ENCODE measurements at places on chromosomes 12 and 14.

DNA sequence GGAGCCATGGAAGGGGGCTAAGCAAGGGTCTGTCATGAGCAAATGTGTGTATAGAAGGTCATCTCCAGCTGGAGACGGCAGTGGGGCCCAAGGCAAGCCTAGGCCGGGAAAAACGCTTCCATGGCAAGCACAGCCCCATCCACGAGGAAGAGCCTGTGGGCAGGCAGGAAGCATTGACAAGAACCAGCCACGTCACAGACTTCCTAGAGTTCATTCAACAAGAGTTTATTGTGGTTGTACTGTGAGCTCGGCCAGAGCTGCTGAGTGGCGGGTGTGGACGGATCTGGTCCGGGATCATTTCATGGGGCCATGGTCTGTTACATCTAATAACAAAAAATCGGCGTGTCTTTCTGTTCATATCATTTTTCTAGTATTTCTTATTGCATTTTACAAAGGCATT, 311.7 kb downstream of the TMEM121 start:
- DNase-seq, result no peak

DNA sequence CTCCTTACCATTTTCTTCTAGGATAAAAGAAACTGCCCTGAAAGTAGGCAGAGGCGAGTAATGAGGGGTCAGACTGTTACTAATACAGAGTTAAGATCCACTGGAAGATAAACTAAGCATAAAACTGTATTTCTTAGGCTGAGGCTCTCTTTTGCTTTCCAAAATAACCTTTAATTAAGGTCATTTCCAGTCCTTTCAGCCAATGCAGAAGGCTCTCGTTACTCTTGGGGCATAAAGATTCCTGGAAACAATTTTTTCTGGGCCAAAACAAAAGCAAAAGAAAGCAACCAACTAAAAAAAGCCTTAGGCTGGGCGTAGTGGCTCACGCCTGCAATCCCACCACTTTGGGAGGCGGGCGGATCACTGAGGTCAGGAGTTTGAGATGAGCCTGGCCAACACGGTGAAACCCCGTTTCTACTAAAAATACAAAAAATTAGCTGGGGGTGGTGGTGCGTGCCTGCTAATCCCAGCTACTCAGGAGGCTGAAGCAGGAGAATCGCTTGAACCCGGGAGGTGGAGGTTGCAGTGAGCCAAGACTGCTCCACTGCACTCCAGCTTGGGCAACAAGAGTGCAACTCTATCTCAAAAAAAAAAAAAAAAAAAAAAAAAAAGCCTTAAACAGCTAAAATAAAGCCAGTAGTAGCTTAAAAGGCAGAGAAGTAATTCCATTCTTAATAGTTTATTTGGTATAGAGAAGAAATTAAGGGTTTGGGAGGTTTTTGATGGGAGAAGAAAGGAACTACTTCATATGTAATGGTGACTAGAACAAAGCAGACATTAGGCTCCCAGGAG, 68.9 kb upstream of the STAC3 start:
- no peak for DNase-seq

GRCh38 chr12:88549929-88550328, 30.3 kb downstream of the KITLG start:
- DNase-seq, result no peak

DNA sequence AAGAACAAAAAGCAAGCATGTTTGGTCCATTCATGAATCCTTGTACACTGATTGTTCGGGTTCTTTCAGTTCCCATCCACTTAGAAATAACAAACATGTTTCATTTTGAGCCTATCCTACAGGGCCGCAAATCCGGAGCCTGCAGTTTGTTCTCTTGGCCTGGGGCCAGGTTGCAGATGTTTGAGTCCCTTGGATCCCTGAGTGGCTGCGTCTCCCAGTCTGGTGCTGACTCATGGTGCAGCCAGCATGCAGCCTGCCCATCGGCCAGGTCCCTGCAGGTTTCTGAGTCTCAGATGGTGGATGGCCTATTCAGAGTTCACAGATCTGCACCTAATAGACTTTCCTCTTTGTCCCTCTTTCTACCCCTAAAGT, 1.9 kb upstream of the DYNC1H1 start:
- no peak for DNase-seq

GRCh38 chr14:50027816-50028215, 88.6 kb downstream of the VCPKMT start:
- DNase-seq, result no peak

DNA sequence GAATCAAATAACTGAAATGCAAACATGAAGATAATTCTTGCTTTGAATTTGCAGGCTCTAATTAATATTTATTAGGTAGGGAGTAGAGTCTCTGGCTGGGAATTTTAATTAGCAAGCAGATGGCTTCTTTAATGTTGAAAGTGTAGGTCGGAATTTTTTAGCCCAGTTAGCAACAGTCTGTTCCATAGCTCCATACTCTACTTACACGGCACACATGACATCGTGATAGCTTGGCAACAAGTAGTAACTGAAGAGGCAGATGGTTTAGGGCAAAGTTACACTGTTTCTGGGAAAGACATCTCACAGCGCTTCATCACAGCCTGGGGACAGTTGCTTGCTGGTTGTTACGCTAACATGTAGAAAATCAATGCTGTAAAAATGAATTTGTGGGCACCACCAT, 710.7 kb downstream of the GALC start:
- DNase-seq, result no peak

DNA sequence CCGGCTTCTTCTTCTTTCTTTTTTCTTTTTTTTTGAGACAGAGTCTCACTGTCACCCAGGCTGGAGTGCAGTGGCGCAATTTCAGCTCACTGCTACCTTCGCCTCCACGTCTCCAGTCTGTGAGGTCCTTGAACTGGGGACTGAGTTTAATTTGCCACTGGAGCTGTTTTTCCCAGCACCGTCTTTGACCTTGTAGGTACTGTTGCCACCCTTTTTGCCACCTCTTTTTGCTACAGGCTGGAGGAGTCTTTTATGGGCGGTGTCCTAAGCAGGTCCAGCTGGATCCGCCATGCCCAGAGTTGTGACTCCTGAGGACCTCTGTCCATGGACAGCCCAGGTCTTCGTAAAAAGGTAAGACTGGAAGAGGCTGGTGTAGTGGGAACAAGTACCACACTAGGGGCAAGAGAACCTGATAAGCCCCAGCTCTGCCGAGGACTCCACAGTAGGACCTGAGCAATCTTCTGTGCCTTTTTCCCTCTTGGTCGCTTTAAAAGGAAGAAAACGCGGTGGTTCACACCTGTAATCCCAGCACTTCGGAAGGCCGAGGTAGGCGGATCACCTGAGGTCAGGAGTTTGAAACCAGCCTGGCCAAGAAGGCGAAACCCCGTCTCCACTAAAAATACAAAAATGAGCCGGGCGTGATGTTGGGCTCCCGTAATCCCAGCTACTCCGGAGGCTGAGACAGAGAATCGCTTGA, 946 bp downstream of the RNU4-2 start:
- peak; percentile 1 for DNase-seq

GRCh38 chr14:76917158-76917596, 91.0 kb downstream of the LRRC74A start:
- no peak for DNase-seq

GRCh38 chr12:69129564-69129963, 109.8 kb upstream of the CPSF6 start:
- DNase-seq, result no peak

- DNase-seq, result no peak
Observed at GRCh38 chr14:52824462-52824861, 33.1 kb upstream of the GNPNAT1 start.

DNA sequence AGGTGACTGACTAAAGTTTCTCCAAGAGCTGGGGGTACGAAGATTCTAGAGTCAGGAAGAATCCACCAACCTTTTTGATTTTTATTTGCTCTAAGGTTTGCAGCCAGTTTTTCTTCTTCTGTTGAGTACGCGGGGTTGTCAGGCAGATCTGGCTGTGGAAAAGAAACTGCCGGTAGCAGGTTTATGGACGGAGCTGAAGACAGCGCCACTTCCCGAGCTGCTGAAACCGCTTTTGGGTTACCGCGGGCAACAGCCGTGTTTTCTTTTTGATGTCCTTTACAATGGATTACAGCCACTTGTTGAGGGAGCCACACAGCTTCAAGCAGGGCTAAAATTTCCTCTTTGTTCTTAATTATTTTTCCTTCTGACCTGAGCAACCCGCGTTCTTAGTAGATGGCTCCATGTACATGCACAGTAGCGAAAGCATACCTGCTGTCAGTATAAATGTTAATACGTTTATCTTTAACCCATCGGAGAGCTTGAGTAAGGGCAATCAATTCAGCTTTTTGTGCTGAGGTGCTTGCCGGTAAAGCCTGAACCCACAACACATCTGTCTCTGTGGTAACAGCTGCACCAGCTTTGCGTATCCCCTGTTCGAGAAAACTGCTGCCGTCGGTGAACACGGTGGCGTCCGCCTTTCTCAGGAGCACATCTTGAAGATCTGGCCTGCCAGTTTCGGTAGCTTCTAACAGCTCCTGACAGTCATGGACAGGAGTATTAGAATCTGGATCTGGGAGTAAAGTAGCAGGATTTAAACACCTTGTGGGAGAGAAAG, 674.3 kb downstream of the TMEM121 start:
- no peak for DNase-seq

- peak; percentile 49 for DNase-seq
Observed at GRCh38 chr14:101791919-101792572, 30.5 kb downstream of the PPP2R5C start.

GRCh38 chr14:70971560-70971959, 64.3 kb downstream of the PCNX1 start:
- no peak for DNase-seq

GRCh38 chr12:123367511-123367910, 2.9 kb upstream of the SBNO1 start:
- DNase-seq, result no peak

DNA sequence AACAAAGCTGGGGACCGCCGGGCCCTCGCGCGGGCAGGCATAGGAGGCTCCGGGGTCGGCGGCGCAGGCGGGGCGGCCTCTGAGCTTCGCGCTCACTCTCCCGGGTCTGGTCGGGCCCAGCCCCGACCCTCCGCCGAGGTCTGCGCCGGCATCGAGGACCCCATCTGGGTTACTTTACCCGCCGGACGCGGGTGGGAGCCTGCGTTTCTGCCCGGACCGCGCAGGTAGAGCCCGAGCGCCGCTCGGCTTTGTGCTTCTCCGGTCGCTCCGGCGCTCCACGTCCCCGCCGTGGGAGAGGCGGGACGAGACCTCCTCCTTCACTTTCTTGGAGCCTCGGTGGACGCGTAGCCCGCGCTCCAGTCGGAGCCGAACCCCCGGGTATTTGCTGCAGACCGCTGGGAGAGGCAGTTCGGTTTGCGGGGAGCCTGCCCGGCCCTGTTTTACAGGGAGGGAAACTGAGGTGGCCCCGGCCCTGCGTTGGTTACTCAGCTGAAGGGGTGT, 63.2 kb downstream of the FBXL14 start:
- no peak for DNase-seq

DNA sequence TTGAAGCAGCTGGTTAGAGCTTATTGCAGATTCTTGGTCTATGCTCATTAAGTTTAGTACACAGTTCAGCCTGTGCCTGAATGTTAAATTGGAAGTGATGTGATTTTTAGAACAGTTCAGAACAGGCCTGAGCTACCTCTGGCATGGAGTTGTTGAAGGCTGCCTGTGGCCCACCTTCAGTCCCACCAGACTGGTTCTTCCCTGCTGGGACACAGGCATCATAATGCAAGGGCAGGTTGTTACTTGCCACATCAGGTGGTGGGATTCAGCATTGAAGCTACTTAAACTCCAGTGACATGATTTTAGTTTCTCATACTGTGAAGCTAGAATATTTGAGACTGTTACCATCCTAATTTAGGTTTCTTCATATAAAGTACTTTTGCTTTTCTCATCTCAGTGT, 49.4 kb downstream of the PROX2 start:
- no peak for DNase-seq

DNA sequence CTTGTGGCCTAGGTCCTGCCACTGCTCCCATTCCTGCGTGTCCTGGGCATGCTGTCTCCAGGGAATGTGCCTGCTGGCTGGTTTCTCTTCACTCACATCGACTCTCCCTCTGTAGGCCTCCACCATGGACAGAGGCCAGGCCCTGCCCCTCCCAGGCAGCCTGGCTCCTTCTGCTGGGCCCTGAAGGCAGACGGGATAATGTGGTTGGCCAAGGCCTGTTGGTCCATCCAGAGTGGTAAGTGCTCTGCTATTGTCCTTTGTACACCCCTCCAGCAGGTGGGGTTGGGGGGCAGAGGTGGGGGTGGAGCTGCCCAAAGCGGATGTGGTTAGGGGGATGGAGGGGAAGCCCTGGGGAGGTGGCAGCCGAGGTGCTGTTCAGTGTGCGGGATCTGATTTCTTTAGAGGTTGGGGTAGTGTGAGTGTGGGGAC, 9.5 kb upstream of the NR4A1 start:
- DNase-seq, result peak; percentile 64

DNA sequence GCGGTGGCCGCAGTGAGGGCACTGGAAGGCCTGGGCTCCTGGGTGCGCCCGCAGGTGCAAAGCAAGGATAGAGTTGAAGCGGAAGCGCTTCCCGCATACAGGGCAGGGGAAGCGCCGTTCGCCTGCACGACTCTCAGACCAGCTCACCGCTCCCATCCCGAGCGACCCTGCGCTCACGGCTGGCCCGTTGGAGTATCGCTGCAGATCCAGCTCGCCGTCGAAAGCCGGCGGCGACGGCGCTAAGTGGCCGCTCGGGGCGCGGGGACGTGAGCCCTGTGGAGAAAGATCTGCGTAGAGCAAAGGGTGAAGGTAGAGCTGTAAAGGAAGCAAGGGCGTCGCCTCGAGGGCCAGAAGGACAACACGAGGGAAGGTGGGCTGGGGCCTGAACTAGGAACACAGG, 5.4 kb downstream of the ZNF219 start:
- no peak for DNase-seq

DNA sequence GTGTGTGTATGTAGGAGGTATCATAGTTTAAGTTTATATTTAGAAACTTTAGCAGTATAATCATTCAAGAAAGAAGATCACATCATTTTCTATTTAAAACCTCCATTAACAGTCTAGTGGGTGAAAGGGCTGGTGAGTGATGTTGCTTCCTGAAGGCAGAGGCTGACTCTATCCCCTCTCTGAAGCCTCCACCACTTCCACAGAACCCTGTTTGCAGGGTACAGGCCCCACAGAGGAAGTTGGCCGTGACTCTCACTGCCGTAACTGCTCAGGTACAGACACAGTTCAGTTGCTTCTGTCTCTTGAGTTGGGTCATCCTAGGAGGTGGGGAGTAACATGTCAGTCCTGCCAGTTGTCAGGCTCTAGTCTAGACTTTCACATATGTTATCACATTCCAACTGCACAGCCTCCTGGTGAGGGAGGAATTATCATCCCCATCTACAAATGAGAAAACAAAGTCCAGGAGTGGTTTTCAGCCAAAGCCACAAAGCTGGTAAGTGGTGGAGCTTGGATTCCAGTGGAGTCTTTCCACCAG, 31.5 kb downstream of the CFL2 start:
- peak; percentile 5 for DNase-seq

- no peak for DNase-seq
Observed at GRCh38 chr12:5384015-5384414, 47.9 kb upstream of the NTF3 start.

DNA sequence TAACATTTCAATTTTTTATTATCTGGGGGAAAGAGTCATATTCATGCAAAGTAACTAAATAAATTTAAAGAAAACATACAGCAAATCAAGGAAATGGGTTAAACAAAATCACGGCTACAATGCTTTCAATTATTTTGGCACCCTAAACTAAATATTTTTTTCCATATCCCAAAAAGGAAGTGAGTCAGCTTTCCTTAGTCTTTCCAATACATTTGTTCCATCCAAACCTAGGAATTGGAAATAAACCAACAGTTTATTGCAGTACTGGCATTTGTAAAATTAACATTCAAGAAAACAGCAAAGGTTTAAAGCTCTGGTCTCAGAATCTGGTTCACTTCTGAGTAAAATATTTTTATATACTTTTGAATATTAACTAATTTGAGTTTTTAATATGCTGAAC, 89.2 kb downstream of the BCL2L14 start:
- DNase-seq, result no peak
